D721Med (cell line): ENCODE measurements at places on chromosomes 2 and 18.

DNA sequence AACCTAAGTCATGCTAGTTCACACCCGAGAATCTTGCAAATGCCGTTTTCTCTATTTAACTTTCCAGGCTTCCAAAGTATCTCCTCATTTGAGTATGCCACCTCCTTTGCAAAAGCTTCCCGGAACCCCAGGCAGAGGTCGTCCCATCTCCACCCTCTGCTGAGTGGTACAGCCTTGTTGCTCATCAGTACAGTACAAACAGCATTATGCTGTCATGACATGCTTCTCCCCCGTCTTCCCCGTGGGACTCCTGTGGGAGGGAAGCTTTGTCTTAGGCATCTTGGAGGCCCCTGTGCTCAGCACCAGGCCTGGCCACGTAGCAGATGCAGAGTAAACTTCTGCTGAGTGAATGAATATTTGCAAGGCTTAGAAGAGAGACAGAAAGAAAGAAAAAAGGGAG is 102.7 kb downstream of the CDCA7 start:
- DNase-seq: no peak

DNA sequence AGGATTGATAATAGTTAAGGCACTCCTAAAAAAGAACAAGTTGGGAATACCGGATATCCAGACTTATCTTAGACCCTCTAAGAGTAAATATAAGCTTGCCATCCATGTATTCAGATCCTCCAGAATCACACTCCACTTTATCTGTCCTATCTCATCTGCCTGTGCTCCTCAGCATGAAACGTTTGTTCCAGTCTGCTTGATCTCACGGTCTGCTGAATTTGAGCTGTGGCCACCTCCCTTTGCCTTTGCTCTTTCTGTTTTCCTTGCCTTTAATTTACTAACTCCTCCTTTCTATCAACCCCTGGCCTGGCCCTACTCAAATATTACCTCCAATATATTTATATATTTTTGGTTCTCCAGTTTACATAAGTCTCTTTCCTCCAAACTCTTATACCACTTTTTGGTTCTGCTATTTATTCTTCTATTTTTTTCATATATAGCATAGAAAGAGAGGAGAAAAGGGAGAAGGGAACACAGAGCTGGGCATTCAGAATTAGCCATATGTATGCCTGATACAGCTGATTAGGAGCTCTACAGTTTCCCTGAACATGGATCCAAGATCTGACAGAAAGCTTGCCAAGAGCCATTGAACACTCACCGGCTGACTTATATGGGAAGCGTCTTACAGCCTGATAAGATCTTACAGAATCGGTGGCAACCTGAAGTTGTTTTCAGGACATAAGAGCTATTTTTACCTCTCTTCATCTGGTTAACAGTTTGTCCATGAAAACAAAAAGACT is 21.8 kb upstream of the DNAJC27 start:
- DNase-seq: no peak

DNA sequence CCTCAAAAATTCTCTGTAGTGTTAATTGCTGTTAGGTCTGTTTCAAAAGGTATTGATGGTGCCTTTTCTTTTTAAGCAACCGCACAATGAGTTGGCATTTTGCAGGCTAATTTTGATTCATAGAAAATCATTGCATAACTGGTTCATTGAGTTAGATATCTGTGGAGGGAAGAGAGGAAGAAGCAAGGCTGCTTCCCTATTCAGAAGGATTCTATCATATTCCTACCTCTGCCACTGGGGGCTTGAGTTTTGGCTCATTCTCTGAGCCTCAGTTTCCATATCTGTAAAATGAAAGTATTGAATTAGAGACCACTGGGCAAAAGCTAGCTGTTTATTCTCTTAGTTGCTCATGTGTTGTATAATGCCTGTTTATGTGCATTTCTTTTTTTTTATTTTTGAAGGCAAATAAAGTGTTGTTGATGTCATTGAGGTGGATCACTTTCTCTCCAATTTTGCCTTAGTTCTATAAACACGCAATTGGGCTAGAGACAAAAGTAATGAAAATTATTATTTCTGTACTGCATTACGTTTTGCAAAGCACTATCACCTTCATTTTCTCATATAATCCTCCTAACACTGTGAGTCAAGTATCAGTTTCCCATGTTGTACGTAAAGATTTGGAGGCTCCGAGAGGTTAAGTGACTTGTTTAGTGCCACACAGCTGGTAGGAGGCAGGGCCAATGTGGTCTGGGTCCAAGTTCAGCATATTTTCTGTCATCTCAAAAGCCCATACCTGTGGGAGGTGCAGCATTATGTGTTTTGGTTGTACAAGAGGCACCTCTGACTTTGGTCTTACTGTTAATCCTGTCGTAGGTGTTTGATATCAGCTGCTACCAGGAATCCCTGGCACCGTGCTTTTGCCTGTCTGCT is 5.9 kb downstream of the TRIB2 start:
- DNase-seq: no peak

GRCh38 chr2:88038263-88039105 is 17.1 kb downstream of the KRCC1 start:
- no peak for DNase-seq

DNA sequence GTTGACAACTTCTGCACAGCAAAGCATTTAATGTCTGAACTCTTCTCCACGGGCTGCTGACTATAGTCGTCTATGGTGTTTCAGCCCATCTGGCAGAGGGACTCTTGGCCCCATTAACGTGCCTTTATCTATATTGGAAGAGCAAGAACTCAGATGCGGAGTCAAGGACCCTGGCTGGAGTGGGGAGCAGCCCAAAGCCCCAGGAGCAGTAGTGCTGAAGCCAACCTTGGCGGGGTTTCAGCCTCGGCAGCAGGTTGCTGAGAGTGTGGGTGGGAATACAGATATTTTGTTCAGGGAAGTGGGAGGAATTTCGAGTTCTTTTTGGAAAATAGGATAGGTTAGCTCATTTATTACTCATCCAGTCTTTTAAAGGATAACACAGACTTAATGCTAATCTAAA is 34.2 kb downstream of the TMEM17 start:
- no peak for DNase-seq

- no peak for DNase-seq
Observed at GRCh38 chr18:51092117-51092516, 62.1 kb downstream of the SMAD4 start.

DNA sequence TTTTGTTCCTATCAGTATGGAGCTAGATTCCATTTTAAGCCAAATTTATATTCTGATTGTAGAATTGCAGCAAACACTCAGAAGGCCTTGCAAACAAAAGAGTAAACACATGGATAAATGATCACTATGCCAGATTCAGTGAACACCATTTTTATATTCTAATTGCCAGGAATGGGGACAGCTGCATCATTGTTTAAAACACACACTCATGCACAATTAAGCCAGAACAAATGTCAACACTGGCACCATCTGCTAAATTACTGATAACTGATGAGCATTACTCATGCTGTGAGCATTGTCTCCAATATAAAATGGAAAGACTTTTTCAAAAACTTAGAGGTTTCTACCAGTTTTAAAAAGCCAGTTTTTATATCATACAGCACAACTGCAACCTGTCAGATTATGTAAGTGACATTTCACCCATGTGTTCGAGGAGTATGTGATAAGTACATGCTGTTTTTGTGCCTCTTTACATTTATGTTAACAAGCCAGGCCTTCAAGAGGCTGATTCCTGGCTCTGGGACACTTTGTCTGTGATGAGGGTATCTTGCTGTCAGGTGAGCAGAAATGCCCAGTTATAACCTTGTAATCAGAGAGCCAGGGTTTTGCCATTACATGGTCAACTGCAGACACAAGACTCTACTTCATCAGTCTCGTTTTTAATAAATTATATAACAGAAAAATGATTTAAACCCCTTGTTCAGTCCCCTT is 4.4 kb upstream of the ST8SIA5 start:
- no peak for DNase-seq

- DNase-seq: no peak
Observed at GRCh38 chr2:30716123-30716900, 90.9 kb downstream of the CAPN13 start.

DNA sequence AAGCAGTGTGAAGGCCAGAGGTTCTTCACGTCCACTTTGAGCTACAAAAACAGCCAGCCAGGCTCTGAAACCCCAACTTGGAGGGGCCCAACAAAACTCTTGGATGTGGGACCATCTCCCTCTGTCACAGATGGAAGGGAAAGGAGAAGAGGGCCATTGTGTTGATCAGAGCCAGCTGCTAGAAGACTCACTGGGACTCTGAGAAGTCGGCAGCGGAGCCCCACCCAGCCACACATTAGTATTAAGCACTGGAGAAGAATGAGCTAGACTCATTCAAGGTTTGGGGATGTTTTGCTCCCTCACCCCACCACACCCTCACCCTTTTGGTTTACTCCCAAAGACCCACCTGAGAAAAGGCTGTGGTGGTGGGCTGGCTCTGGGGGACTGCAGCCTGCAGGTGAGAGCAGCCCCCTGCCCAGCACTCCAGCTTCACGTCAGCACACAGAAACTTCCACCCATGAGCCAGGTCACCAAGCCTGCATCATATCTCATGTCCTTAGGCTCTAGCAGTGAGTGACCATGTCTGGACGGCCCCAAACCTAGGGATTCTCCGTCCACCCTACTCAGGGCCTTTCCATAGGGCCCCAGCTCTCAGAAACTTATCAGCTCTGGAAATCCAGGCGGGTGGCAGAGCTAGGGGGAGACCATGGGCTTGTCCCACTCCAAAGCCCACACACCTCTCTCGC is 12.6 kb downstream of the TEX51 start:
- no peak for DNase-seq

DNA sequence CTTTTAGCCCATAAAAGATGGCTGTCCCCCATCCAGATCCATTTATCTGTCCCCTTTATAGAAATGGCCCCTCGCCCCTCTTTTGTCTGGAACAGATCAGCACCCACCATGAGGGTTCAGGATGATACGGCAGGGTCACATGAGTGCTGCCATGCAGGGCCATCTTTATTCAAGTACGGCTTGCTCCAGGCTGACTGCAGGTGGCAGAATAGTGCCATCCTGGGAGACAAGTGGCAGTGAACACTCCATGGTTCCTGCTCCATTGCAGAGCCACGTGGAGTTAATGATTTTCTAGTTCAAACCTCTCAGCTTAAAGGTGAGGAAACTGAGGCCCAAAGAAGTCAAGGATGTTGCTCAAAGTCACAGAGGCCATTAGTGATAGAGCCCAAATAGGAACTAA is 180.6 kb downstream of the CLIP4 start:
- no peak for DNase-seq

GRCh38 chr2:120261387-120262006 is 8.8 kb downstream of the RALB start:
- no peak for DNase-seq

DNA sequence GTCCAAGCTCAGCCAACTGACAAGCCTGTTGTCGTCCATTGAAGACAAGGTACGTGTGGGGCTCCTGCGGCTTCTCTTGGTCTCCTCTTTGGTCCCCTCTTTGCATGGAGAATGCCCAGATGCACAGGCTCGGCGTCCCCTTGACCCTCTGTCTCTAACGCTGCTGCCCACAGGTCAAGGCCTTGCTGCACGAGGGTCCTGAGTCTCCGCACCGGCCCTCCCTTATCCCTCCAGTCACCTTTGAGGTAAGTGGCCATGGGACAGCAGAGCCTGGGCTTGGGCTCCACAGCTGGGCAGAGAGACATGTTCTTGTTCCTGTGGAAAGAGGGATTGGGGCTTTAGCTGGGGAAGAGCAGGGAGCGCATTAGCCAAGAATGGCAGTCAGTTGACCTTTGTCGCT is 86.1 kb downstream of the INPP5D start:
- DNase-seq: no peak

DNA sequence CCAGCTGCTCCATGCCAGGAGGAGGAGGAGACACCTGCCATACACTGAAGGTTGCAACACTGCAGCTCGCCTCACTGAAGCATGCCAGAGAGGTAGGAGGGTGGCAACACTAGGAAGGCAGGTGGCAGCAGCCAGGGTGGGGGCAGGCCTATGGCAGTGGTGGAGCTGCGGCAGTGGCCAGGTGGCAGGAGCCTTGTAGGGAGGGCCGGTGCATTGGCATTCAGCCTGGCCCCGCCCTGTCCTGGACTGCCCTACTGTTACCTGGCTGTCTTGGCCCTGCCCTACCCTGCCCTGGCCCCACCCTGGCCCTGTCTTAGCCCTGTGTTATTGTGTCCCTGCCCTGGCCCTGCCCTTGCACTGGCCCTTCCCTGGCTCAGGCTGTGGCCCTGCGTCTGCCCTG is 7.4 kb upstream of the ANKRD62 start:
- DNase-seq: no peak

DNA sequence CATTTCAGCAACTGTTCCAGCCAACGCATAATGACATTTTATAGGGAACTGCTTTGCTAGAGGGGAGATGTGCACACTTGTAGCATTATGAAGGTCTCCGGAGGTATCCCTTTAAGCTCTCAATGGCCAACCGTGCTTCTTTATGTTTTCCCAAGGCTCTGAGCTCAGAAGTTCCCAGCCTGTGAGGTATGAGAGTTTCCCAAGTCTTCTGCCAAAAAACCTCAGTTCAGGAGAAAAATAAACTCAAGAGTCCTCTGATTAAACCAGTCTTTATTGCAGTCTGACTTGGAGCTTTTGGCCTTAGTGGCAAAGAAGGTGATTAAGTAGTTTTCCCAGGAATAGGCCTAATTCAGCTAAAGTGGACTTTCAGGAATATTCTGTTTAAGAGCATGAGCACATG is 35.4 kb upstream of the ZNF532 start:
- no peak for DNase-seq

DNA sequence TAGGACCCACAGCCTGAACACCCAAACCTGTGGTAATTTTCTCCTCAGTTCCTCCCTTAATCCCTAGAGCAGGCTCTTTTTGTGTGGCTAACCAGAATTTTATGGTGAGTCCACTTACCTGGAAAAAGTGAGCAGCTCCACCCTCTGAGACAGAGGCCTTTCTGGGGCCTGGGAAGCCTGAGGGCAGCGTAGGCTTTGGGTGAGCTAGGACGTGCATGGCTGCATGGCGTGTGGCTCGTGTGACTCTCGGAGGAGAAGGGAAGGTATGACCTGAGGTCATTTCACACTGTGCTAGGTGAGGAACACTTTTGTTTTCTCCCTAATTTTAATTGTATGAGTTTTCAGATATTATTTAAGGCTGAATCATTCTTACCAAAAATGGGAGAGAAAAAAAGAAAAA is 73.5 kb upstream of the DYNAP start:
- no peak for DNase-seq

DNA sequence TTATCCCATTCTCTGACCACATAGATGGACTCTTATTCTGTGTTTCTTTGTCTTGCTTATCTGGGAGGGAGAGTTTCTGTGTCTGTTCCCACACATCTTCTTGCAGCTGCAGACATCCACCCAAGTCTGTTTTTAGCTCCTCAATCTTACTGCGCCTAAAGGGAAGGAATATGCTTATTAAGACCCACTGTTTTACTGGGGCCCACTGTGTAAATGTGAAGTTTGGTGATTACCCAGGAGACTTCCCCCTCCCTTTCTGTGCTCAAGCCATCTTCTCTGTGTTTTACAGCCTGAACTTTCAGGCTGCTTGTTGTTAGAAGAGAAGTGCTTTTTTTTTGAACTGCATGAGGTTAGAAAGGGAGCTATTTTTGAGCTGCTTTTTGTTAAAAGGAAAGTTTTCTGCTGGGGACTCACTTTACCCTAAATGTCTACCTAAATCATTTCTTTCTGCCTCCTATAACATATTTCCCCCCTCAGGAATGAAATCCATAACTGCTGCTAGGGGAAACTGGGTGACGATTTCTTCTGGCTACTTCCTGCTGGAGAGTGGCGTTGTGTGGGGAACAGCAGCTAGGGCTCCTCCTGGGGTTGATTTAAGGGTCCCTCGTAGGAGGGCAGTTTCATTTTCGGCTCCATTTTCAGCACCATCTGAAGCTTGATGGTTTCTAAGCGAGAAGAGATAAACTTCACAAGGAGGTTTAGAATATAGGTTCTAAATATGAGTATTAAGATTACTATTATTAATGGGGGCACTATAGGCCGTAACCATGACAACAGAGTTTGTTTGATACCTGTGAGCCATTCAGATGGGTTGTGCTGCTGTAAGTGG is 39.5 kb upstream of the GMCL1 start:
- no peak for DNase-seq

GRCh38 chr2:120959426-120959825 is 223.8 kb downstream of the GLI2 start:
- no peak for DNase-seq
